ENCODE measurements at places on chromosomes 5 and 9.
A peak's percentile ranks its signal among the peaks of the same experiment; 100 is the strongest.

DNA sequence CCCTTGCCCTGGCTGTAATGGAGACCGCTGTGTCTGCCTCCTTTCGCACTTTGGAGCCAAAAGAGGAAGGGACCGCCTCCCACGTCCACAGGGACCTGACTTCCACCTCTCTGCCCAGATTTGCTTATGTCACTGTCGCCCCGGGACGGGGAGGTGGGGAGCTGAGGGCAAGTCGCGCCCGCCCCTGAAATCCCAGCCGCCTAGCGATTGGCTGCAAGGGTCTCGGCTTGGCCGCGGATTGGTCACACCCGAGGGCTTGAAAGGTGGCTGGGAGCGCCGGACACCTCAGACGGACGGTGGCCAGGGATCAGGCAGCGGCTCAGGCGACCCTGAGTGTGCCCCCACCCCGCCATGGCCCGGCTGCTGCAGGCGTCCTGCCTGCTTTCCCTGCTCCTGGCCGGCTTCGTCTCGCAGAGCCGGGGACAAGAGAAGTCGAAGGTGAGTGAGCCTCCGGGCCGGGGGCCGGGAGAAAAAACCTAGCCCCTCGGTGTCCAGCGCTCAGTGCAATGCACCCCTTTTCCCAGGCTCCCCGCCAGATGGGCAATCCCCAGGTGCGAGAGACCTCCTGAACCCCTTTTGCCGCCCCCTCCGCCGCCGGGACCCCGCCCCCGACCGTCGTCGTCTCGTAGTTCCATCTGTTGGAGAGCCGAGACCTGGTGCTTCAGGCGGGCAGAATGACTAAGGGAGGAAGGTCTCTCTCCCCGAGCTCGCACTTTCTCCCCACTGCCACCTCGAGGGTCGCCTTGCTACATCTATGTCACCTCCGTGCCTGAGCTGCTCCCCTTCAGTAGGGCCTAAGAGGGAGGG lies at the start of gene GPX3:
Gene GPX3, plus strand, starts transcription at position 288 of the 807 bp plus-strand sequence. Its CDS starts 64 bp downstream, at position 352.
- DNase-seq = peak; percentile 76

DNA sequence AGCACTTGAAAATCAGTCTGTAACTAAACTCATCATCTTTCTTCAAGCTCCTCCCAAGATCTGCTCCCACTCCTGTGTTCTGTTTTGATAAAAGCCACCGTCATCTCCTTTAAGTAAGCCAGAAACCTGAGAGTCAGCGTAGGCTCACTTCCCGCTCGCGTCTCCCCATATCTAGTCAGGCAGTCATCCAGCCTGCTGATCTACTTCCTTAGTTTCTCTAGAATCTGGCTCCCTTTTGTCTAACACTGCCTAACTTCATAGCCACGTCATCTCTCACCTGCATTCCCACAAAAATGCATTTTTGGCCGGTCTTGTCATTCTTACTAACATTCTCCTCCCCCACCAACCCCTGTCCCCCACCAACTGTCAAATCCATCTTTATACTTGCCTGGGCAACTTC lies 3.0 kb upstream of the TJP2 start:
- DNase-seq = no peak

- DNase-seq = no peak
These were observed 48.7 kb downstream of the NEURL1B start for GRCh38 chr5:172689801-172690200.

GRCh38 chr5:76425928-76426804 lies 23.1 kb downstream of the IQGAP2 start:
- DNase-seq = no peak

DNA sequence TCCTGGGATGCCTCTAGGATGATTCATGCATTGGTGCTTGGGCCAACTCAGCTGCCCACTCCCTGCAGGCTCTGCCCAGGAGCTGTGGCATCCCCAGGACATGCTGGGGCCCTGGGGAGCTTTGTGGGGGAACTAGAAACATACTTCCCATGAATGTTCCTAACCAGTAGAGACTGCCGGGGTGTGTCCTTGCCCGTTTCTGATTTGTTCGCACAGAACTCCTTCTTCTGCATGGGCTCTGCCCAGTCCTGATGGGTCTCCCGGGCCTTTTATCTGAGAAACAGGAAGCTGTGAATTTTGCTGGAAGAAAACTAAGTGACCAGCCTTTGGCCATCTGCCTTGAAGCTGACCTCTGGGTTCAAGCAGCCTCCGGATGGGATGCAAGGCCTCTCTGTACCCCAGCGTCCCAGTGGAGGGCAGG lies 71.6 kb upstream of the RNU6ATAC start:
- peak; percentile 23 for DNase-seq

DNA sequence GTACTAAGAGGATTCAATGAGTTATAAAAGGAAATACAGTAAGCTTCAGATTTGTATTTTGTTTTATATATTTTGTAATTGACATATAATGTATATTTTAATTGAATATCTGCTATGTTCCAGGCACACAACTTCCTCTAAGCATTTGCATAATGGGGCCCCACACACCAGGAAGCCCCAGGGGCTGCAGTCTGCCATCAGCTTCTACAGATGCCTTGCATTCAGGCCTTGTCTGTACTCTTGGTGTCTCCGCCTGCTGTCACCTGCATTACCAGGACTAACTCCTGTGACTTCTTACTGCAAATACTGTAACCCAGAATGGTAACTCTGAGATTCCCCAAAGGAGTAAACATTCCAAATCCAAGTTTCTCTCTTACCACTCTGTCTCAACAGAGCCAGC lies 20.6 kb downstream of the ARL15 start:
- no peak for DNase-seq

DNA sequence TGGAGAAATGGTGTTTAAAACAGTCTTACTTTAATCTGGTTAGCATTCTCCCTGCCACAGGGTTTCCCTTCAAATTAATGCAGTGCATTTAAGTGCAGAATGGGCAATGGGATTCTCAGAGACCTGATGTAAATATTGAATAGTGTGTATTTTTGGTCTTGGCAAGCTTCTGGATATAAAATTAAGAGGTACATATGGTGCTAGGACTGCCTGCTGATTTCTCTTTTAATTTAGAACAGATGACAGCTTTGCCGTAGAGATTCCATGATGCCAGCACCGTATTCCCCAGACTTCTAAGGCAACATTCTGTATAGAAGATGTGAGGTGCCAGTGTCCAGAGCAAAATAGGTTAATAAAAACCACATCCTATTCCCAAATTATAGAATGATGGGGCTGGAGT lies 1.9 kb downstream of the MTAP start:
- DNase-seq = no peak

- peak; percentile 75 for DNase-seq
These were observed 118.4 kb downstream of the ARHGAP26 start for GRCh38 chr5:142888469-142889085.

DNA sequence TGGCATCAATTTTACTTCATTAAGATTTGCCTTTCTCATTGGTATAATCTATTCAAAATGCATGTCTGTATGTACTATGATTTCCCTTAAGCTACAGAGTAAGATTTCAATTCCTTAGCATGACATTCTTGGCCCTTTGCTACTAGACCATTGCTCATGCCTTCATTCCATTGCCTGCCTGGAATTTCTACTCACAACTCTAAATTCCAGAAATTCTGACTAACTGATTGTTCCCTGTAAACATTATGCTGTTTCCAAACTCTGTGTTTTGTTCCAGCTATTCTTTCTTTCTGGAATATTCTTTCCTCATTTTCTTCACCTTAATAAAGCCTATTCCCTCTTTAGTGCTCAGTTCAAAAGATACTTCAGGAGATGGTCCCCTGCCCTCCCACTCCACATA lies 568.8 kb upstream of the SEMA6A start:
- peak; percentile 3 for DNase-seq

DNA sequence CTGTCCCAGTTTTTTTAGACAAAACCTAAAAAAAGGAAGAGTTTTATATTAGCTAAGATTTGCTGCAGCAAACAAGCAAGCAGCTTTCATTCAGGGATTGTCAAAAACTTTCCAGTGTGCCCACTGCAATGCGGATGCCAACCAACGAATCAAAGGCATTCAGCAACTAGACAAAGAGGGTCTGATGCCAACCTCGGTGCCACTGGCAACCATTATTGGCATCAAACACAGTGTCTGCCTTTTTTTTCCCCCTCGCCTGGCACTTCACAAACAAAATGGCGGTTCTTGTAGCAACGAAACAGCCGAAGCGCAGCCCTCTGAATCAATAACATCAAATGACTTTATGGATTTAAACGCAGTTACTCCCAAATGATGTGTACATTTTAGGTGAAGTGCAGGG lies 10.4 kb downstream of the NFIB start:
- DNase-seq = no peak

Measured in adipocyte (in vitro differentiated cells).